ENCODE measurements at places on chromosomes 16 and 17. TPM values are rescaled to one million over a fixed set of nuclear protein-coding genes. Genes with fewer than 3 reads are reported as not detected.

DNA sequence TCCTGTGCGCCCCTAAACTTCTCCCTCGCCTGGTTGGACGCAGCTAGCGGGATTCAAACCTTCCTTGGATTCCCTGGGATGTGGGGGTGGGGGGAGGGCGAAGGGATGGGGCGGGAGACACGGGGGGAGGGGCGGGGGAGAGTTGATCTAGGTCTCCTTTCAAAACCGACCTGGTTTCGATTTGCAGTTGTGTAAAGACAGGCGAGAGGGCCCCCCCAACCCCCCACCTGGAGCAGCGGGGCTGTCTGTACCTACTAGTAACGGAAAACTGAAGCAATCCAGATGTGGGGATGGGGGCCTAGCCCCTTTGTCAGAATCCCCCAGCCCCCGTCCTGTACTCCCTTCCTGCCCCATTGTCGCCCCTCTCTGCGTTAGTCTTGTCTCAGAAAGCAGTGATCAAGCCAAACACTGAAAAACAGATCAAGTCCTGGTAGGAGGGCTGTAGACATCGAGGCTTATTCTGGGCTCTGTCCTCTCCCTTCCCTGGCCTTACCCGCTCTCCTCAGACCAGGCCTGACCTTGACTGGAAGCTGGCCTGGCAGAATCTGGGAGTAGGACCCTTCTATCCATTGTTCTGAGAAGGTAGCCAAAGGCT is 902 bp downstream of the DLX4 start:
- DNase-seq: no peak

- DNase-seq: no peak
These were observed 6.8 kb downstream of the ANKFY1 start for GRCh38 chr17:4256952-4257351.

DNA sequence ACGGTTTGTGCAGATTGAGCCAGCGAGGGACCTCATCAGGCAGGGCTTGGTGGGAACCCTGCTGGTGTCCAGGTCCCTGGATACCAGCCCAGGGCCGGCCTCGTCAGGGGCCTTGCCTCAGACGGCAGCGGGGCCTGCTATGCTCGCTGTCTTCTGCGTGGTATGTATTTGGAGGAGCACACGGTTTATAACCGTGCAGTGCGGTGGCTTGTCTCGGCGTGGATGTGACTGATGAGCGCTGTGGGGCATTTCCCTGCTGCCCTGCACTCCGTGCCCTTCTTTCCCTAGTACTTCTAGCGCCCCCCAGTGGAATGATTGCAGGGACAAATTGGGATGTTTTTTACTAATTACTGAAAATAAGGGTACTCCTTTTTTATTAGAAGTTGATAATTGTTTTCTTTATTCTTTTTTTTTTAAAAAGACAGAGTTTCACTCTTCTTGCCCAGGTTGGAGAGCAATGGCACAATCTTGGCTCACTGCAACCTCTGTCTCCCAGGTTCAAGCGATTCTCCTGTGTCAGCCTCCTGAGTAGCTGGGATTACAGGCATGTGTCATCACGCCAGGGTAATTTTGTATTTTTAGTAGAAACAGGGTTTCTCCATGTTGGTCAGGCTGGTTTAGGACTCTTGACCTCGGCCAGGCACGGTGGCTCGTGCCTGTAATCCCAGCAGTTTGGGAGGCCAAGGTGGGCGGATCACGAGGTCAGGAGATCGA is 15.3 kb downstream of the TBCD start:
- DNase-seq: peak; percentile 47

GRCh38 chr17:10523064-10523463 is 4.7 kb upstream of the MYH1 start:
- DNase-seq: no peak

DNA sequence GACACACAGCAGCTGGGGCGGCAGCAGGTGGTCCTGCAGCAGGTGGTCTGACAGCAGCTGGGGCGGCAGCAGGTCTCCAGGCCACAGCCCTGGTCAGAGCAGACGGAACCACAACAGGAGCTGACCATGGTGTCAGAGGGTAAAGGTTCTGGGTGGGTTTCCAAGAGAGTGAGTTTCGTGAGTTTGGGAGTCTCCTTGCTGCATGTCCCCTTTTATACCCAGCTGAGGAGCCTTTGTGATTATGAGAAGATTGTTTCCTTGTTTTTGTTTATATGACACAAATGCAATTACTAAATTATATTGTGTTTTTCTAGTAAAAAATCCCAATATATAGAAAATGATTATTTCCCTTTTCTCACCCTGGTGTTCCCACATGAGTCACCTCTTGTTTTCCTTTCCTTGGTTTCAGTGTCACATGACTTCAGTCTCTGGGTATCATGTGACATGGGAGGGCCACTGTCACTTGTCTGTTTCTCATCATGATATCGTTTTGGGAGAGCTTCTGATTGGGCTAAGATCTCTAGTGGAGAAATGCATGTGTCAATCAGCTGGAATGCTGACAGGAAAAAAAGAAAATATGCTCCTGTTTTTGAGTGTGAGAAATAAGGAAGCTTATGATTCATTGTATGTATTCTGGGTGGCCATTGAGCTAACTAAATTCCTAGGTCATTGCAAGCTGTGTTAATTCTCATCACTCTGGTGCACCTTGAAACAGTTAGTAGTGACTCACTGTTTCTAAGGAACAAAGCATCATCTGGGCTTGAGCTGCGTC is at the start of gene KRTAP4-6:
Gene KRTAP4-6 (minus strand): TSS at position 185 of the 772 bp plus-strand sequence. CDS start 57 bp downstream, at position 128.
- DNase-seq: no peak

GRCh38 chr17:54864636-54865356 is 35.9 kb upstream of the TOM1L1 start:
- no peak for DNase-seq

GRCh38 chr16:86355951-86356350 is 154.4 kb upstream of the FOXF1 start:
- DNase-seq: no peak

NSMCE1 gene
- total RNA-seq: 53.0 TPM

DNA sequence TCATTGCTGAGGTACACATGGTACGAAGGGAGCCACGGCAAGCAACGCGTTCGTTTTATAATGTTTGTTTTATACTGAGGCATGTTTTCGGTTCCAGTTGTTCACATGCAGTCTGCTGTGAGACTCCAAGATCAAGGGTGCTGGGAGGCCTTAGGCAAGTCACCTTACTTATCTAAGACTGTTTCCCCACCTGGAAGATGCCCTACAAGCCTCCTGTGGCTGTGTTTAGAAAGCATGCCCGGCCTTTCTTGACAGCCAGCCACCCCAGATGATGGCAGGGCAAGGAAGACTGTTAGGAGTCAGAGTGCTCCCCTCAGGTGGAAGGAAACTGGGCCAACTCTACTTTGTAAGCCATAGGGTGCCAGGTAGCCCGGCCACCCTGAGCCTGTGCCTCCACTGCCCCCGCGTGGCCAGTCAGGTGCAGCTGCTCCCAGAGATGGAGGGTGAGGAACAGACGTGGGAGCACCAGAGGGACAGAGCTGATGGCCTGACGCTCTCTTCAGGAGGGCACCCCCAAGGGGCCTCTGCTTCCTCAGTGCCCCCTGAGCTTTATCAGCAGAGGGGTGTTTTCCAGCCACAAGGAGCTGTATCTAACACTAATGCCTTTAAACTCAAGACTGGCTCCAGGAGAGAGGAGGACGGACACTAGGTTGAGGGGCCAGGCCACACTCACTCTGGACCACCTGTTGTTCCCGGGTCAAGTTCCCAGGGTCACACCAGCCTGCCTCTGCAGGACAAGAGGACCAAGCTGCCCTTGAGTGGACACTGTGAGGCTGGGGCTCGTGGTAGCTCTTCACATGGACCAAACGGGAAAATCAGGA is 5.4 kb downstream of the NAT9 start:
- DNase-seq: peak; percentile 81

GRCh38 chr16:28596115-28596630 is 677 bp downstream of the SULT1A2 start:
- no peak for DNase-seq

CACNA1G gene
- total RNA-seq: 0.21 TPM

TNFRSF17 gene
- total RNA-seq: 1.4 TPM

GRCh38 chr16:75305364-75306098 is 54.1 kb upstream of the BCAR1 start:
- DNase-seq: no peak

DNA sequence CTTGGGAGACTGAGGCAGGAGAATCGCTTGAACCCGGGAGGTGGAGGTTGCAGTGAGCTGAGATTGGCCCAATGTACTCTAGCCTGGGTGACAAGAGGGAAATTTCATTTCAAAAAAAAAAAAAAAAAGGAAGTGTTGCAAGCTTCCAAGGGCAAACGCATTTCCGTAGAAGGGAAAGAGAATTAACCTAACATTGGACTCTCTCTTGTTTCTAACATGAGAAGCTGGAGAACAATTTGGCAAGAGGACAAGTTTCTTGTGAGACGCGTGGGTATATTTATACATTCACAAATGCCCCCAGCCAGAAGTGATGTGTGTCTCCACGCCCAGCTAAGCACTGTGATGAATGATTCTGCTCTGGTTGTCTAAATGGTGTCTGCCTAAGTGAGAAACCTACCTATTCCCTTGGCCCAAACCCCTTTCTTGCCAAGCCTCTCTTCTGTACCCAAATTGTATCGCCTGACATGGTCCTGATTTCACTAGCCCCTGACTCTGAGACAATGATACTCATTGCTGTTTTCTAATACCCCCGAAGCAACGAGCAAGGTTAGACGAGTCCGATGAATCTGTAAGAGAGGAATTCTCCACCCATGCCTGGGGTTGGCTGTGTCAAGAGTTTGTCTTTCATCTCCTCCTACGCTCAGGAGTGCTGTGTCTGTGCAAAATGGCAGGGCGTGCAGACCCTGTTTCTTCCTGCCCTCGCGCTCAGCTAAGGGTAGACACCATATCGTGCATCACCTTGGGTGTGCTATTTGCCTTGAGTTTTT is 14.2 kb upstream of the ST6GALNAC2 start:
- no peak for DNase-seq

DNA sequence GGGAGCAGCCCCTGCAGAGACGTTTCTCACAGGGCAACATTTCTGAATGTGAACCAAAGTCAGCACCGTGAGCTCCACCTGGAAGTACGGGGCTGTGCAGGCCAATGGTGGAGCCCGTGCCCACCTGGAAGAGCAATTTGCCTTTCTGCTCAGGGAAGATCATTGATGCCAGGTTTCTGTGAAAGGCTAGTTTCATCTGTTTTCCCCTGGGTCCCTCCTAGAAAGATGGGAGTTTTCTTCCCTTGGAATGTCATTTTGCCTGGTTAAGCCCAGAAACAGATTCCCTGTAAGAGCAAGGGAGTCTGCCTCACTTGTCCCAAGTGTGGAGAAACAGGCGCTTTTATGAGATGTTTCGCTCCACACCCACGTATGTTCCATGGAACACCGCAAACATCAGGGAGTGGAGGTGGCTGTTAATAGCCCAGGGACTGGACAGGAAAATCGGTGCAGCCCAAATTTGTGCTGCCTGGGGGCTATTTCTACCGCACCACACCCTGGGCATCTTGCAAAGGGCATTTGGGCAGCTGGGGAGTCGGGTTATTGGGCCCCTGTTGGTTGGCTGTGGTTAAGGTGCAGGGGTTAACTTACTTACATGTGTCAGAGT is 2.6 kb downstream of the SLC6A4 start:
- DNase-seq: no peak

WNK4 gene
- total RNA-seq: 0.47 TPM

DNA sequence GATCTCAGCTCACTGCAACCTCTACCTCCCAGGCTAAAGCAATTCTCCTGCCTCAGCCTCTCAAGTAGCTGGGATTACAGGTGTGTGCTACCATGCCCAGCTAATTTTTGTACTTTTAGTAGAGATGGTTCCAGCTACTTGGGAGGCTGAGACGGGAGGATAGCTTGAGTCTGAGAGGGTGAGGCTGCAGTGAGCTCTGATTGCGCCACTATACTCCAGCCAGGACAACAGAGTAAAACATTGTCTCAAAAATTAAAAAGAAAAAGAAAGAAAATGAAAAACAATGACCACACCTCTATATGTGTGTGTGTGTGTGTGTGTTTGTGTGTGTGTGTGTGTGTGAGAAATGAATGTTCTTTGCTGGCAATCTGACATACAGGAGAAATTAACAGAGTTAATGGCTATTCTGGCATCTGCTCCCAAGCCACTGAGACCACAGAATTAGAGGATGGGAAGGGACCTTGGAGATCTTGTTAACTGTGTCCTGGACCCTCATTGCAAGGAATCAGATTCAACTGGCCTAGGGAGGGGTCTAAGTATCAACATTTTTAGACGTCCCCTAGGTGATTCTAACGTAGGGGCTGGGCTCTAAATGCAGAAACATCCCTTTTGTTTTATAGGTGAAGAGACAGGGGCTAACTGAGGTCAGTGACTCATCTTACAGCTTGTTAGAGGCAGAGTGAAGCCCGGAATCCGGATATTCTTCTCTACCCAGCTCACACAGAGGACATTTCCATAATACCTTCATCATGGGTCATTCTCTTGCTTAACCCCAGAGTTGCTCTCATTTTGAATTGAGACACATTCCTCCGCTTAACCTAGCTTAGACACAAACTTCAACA is 16.4 kb upstream of the MARCHF10 start:
- DNase-seq: no peak

DNA sequence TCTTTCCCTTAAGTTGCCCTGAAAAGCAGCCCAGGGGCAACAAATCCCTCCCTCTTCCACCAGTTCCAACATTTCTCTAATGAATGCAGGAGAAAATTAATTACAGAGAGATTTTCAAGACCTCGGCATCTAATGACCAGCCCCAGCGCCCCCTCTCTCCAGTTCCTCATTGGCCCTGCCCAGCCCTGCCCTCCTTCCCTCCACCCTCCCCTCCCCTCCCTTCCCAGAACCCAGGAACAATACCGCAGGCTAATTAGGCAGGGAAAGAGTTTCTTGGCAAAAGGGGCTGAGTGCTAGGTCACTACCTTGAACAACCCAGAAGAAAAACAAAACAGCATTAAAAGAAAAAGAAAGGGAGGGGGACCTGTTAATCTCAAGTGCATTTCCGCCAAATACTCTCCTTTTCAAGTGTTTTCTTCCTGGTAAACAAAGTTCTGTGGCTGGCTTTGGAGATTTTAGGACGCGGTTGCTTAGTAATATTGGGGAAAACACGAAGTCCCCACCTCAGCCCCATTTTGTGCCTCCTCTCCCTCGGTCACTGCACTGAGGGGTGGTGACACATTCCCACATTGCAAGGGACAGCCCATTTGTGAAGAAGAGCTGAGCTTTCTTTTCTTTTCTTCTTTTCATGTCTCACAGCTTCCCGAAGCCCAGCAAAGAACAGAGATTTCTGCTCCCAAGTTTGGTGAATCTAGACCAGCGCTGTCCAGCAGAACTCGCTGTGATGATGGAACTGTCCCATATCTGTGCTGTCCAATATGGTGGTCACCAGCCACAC is 215.4 kb downstream of the SOX9 start:
- no peak for DNase-seq

CD79B gene
- 4.7 TPM for total RNA-seq

DNA sequence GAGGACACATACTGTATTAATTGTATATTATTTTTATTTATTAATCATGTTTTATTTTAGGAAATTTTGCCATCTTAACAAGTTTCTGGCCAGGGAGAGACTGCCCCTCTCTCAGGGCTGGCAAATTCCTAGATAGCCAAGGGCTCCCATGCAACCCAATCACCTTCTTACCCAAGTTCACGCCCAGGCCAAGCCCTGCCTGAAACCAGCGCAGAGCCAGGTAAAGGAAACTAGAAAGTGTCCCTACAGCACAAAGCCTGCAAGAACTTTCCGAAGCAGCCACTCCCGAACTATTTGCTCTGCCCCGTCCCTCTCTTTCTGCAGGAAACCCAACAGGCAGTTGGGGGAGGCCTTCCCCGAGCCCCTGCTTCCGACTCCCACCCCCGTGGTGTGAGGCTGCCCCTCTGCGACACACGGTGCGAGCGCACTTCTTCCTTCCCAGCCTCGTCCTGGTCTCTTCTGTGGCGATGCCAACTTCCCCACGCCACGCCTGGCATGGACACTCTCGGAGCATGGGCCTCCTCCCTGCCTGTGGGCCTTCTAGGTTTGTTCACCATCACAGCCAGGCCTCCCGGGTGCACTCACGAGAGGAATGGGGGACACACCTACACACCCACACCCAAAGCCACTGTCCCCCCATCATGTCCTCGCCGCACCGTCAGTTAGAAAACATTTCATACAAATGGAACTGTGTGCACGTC is 100.4 kb downstream of the ZNF778 start:
- DNase-seq: peak; percentile 41
